Body of pancreas (tissue), 4 donors: ENCODE measurements at places on chromosomes 7 and 10. TPM values are rescaled to one million over a fixed set of nuclear protein-coding genes. Genes with fewer than 3 reads are reported as not detected.

DNA sequence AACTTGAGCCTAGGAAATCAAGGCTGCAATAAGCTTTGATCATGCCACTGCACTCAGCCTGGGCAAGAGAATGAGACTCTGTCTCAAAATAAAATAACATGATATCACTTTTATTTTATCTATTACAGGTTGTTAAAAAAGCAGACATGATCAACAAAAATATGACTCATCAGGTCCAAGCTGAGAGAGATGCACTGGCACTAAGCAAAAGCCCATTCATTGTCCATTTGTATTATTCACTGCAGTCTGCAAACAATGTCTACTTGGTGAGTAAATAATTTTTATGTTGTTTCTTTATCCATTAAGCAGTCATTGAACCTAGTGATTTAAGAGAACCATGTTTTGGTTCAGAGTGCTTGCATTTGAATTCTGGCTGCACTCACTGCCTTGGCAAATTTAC lies 3.3 kb downstream of the MASTL start:
- H3K36me3 ChIP-seq, result no peaks in the 10 kb centered on the region
- DNase-seq, result no peak
- peaks cover 18% of the 10 kb centered on the region for H3K4me1 ChIP-seq
- H3K27ac ChIP-seq, result no peak overlapping the region

GRCh38 chr7:50667338-50667737 lies 102.1 kb upstream of the DDC start:
- peaks cover 73% of the 10 kb centered on the region for H3K4me1 ChIP-seq
- peak; percentile 71 for DNase-seq

DNA sequence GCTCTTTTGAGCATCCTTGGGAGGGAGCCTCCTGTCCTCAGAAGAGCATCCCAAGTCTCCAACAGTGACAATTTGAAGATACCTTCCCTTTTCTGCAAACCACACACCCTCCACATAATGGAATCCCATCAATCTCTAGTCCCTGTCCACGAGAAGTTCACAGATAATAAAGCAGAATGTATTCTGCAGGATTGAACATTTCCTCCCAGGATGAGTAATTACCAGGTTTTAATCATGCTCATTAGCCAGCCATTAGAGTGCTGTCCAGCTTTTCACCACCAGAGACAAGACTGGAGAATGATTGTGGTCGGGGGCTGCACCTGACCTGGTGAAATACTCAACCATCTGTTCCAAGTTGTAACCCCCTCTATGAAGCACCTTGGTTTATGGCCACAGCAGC lies 958.6 kb downstream of the KCNMA1 start:
- H3K4me3 ChIP-seq, result no peak overlapping the region
- H3K27me3 ChIP-seq, result no peaks in the 10 kb centered on the region

DNA sequence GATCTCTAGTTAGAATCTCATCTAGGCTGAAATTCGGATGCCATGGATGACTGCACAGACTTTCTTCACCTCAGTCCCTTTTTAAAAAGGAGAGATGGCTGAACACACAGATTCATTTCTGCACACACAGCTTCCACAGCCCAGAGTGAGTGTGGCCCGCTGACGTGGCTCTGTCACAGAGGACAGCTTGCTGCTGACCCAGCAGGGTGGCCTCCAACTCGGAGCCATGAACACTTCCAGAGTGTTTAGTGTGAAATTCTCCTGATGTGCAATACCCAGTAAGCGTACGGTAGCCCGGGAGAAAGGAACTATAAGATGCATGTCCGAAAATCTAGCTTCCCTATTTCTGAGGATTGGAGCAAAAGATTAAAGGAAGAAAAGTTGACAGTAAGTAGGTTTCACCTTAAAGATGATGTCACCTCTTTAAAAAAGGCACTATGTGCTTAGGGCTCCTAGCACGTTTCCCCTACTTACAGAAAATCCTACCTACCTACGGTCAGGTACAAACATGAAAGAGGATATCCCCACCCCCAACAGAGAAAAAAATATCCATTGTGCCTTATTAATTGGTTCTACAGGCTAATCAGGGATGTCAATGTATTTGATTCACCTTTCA lies 162.2 kb downstream of the RAPGEF5 start:
- DNase-seq, result peak; percentile 53
- peaks cover 17% of the 10 kb centered on the region for H3K4me1 ChIP-seq
- no peaks in the 10 kb centered on the region for H3K36me3 ChIP-seq
- H3K4me3 ChIP-seq, result no peak overlapping the region
- no peaks in the 10 kb centered on the region for H3K27me3 ChIP-seq
- H3K27ac ChIP-seq, result no peak overlapping the region

DNA sequence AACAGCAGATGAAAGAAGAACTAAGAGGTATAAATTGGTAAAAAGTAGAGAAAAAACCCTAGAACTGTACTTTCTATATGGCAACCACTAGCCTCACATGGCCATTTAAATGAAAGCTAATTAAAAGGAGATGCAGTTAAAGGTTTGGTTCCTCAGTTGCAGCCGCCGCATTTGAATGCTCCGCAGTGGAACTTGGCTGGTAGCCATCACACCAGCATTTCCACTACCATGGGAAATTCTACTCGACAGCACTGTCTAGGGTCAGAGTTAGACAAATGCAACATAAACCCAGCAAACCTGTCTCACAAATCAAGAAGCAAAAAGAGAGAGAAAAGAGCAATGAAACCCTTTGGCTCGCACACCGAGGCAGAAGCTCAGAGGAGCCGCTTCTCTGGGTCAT lies 29.7 kb downstream of the VIPR2 start:
- H3K36me3 ChIP-seq, result no peaks in the 10 kb centered on the region
- H3K27me3 ChIP-seq, result no peaks in the 10 kb centered on the region
- H3K4me1 ChIP-seq, result peaks cover 49% of the 10 kb centered on the region

GRCh38 chr10:50931948-50932431 lies 46.6 kb upstream of the A1CF start:
- no peaks in the 10 kb centered on the region for H3K27me3 ChIP-seq
- H3K36me3 ChIP-seq, result no peaks in the 10 kb centered on the region
- DNase-seq, result peak; percentile 31
- H3K4me1 ChIP-seq, result peaks cover 16% of the 10 kb centered on the region

DNA sequence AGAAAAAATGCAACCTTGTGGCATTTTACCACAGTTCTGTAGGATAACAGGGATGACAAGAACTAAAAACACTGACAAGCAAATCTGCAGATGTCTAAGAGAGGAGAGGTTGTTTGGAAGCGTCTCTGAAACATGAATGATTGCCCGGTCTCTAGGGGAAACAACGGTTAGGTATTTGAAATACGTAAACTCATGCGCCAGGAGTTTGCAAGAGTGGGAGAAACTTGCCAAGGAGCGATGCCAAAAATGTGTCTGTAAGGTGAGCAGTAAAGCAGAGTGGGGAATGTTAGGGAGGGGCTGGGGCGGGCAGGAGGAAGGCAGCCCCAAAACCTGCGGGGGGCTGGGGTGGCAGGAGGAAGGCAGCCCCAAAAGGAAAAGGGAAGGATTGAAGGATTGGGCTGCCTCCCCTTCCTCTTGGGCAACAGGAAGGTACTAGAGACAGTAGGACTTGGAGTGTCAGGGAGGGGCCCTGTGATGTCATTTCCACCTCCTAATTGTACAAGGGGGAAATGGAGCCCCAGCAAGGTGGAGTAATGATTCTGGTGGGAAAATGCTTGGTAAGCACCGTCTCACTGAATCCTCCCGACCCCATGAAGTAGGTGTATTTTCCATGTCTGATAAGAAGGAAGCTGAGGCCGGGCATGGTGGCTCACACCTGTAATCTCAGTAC lies 33.2 kb upstream of the PLEKHA1 start:
- no peaks in the 10 kb centered on the region for H3K27me3 ChIP-seq
- peak; percentile 59 for DNase-seq
- H3K27ac ChIP-seq, result peak overlapping the region; percentile 45
- H3K4me3 ChIP-seq, result no peak overlapping the region

GRCh38 chr7:134287916-134288659 lies 28.6 kb downstream of the SLC35B4 start:
- H3K4me3 ChIP-seq, result no peak overlapping the region
- H3K27me3 ChIP-seq, result no peaks in the 10 kb centered on the region
- H3K27ac ChIP-seq, result no peak overlapping the region

DNA sequence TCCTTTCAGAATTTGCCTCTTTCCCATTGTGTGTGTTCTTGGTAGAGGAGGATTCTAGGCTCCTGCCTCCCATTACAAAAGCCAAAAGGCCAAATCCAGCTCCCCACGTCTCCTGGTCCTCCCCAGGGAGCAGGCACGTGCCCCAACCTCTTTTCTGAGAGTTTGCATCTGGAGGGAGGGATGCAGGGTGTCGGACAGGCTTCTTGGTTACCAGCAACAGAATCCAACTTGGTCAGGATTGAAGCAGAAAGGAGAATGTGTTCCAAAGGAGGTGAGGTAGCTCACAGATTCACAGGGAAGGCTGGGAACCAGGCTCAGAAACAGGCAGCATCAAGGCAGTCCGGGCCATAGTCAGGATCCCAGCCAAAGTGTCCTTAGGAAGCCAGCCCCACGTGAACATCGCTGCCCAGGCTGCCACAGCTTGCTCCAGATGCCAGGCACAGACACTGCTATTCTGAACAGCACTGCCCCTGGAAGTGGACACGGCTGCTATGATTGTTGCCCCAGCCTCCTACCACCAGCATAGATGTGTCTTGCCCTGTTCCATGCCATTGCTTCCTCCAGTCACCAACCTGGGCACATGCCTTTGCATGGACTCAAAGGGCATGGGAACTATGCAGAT lies 264.2 kb upstream of the ZMIZ1 start:
- peak overlapping the region; percentile 52 for H3K27ac ChIP-seq
- H3K27me3 ChIP-seq, result no peaks in the 10 kb centered on the region
- H3K36me3 ChIP-seq, result no peaks in the 10 kb centered on the region
- peaks cover 9% of the 10 kb centered on the region for H3K4me1 ChIP-seq
- no peak overlapping the region for H3K4me3 ChIP-seq

DNA sequence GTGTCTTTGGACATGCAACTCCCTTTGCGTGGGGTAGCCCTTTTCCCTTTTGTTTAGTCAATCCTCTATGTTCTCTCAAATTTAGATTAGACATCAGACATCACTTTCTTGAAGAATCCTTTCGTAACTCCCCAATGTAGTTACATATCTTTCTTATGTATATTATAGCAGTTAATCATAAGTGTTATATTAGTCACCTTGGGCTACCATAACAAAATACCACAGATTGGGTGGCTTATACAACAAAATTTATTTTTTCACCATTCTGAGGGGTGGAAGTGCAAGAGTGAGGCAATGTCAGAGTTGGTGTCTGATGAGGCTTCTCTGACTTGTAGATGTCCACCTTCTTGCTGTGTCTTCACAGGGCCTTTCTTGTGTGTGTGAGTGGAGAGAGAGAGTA lies 105.7 kb downstream of the PHTF2 start:
- DNase-seq, result no peak
- no peaks in the 10 kb centered on the region for H3K27me3 ChIP-seq
- no peak overlapping the region for H3K27ac ChIP-seq
- H3K4me1 ChIP-seq, result no peaks in the 10 kb centered on the region
- H3K36me3 ChIP-seq, result no peaks in the 10 kb centered on the region
- H3K4me3 ChIP-seq, result no peak overlapping the region

DNA sequence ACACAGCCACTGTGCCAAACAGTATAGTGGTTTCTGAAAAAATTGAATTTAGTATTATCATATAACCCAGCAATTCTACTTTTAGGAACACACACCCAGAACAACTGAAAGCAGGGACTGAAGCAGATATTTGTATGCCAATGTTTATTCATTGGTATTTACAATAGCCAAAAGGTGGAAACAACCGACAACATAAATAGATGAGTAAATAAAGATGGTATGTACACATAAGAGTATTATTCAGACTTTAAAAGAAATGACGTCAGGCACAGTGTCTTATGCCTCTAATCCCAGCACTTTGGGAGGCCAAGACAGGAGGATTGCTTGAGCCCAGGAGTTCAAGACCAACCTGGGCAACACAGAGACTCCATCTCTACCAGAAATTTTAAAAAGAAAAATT lies 7.2 kb downstream of the CDCA7L start:
- H3K36me3 ChIP-seq, result no peaks in the 10 kb centered on the region
- H3K27me3 ChIP-seq, result no peaks in the 10 kb centered on the region
- peaks cover 12% of the 10 kb centered on the region for H3K4me1 ChIP-seq

DNA sequence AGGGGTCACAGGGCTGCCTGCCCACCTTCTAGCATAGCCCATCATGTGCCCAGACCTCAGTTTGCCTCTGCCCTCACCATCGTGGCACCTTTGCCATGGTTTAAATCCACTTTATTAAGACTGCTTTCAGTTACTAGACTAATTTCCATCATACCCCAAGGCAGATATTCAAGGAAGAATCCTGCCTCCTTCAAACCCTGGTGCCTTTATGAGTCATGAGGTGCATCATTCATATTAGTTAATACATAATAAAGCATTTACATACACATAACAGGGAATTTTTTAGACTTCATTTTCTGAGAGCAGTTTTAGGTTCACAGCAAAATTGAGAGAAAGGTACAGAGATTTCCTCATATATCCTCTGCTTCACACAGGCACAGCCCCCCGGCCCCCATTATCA lies 62.8 kb downstream of the CXCL12 start:
- peaks cover 26% of the 10 kb centered on the region for H3K4me1 ChIP-seq
- DNase-seq, result no peak
- no peak overlapping the region for H3K4me3 ChIP-seq
- H3K27me3 ChIP-seq, result no peaks in the 10 kb centered on the region

GRCh38 chr7:73452999-73453635 lies 19.5 kb downstream of the FZD9 start:
- no peaks in the 10 kb centered on the region for H3K27me3 ChIP-seq
- H3K4me3 ChIP-seq, result no peak overlapping the region
- DNase-seq, result no peak
- no peak overlapping the region for H3K27ac ChIP-seq
- H3K36me3 ChIP-seq, result no peaks in the 10 kb centered on the region
- no peaks in the 10 kb centered on the region for H3K4me1 ChIP-seq

DNA sequence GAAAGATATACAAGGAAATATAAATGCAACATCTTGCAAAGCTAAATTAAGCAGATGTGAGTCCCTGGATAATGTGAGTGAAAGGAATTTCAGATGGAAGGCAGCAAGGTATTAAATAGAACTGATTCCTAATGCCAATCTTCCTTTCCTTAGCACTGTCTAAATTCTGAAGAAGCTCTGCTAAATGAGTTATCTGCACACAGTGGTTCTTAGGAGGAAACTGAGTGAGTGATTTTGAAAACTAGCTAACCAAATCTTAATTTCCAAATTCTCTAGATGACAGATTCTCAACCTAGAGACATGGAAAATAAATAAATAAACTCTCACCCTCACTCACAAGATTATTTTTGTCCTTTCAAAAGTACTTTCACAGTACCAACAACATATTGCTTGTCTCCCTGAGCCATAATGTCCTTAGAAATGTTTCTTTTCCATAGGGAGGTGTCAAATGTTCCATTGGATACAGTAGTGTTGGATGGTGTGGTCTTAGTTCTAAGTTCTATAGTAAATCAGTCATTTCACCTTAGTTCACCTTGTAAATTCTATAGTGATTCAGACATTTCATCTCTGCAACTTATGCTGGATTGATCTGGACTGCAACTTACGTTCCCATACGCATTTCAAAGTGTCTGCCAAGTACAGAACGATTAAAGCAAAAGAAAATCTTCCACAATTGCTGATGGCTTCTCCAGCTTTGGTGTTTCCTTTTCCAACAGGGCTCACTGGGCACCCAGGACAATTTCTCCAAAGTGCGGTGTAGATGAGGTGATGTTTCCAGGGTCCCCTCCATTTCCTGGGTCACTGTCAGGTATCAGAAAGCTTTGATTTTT lies 145.4 kb upstream of the FAM171A1 start:
- no peak overlapping the region for H3K4me3 ChIP-seq
- no peaks in the 10 kb centered on the region for H3K27me3 ChIP-seq
- H3K27ac ChIP-seq, result no peak overlapping the region
- H3K36me3 ChIP-seq, result no peaks in the 10 kb centered on the region
- no peak for DNase-seq
- H3K4me1 ChIP-seq, result no peaks in the 10 kb centered on the region

SSC4D gene
- 7.6 TPM for total RNA-seq

MET gene
- total RNA-seq, result 23.7 TPM

NPC1L1 gene
- total RNA-seq, result not detected

HTR7 gene
- not detected for total RNA-seq

CLCN1 gene
- not detected for total RNA-seq

INA gene
- total RNA-seq, result 2.3 TPM

SFRP4 gene
- 9.1 TPM for total RNA-seq
